ENCODE measurements at places on chromosomes 4 and X. TPM values are rescaled to one million over a fixed set of nuclear protein-coding genes. Genes with fewer than 3 reads are reported as not detected.

- H3K4me3 ChIP-seq, result no peak overlapping the region
- DNase-seq, result no peak
- H3K36me3 ChIP-seq, result no peaks in the 10 kb centered on the region
- H3K27ac ChIP-seq, result no peak overlapping the region
- peaks cover 2% of the 10 kb centered on the region for H3K27me3 ChIP-seq
These were observed 200.2 kb upstream of the FAM47A start for GRCh38 chrX:34332334-34332733.

DNA sequence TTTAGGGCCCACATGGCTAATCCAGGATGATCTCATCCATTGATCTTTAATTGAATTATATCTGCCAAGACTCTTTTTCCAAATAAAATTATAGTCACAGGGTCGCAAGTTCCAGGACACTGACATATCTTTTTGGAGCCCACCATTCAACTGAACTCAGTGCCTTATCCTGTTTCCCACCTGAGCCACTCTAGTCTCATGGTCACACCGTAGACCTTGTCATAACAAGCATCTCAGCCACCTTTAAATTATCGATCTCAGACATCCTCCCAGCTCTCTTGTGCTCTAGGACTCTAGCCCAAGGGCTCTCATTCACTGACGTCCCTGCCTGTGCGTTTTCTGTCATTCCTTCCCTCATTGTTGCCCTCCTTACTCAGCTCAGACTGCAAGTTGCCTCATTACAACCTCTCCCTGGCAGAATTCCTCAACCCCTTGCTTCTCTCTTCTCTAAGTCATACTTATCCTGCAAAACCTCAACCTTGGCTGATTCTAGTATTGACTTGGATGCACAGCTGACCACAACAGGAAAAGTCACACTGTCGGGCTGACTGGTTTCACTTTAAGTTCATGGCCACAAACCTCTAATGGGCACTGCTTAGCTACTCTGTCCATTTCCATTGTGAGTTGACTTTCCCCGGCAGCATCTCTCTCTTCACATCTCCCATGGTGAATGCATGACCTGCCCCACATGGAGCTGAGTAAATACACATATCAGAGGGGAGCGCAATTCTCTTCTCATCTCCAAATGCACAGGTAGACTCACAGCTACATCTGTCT is 91.0 kb upstream of the TRIM2 start:
- DNase-seq, result no peak
- no peak overlapping the region for H3K27ac ChIP-seq
- H3K4me1 ChIP-seq, result no peaks in the 10 kb centered on the region
- no peaks in the 10 kb centered on the region for H3K36me3 ChIP-seq

DNA sequence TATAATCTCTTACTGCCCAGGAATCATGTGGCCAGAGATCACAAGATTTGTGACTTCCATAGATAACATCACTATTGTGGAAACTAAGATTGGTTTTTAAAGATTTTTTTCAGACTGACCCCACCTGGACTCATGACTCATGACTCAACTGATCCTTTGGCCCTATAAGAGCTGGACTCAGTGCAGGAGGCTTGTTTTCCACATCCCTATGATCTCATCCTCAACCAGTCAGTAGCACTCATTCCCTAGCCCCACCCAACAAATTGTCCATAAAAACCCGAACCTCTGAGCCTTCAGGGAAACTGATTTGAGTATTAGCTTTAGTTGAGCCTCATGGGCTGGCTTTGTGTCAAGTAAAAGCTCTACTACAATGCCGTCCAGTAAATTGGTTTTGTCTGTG is 7.9 kb upstream of the NOCT start:
- H3K27ac ChIP-seq, result no peak overlapping the region
- no peak for DNase-seq
- no peaks in the 10 kb centered on the region for H3K36me3 ChIP-seq

PRAF2 gene
- total RNA-seq, result 22.3 TPM

DNA sequence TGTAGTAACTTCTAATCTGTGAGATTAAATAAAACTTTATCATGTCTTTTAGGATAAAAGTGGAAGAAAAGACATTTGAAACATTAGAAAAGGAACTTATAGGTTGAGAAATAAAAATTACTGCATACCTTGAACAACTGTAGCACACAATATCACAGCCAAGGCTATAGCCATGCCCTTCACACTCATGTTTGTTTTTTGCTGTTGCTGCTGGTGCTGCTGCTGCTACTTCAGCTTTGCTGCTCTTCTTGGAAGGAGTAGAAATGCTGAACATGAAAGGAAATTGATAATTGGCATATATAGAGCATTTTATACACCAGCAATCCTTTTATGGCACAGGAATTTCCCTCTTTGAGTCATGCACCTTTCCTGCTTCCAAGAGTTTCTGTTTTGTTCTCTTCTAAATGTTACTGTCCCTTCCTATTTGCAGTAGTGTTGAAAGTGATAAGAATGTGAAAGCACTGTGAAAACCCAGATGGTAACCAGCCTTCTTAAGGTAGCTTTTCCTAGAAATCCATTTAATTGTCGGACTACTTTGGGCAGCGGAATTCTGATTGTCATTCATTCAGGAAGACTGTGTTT is at the start of gene CXCL11:
Gene CXCL11 (minus strand): TSS at position 272 of the 582 bp plus-strand sequence. CDS start 83 bp downstream, at position 189.
- no peak within 1 kb of the TSS for H3K27ac ChIP-seq
- H3K4me1 ChIP-seq, result peaks cover 4% of the 10 kb centered on the region
- H3K27me3 ChIP-seq, result no peaks in the 10 kb centered on the region
- H3K4me3 ChIP-seq, result no peak within 1 kb of the TSS

GRCh38 chrX:113833096-113834055 is 750.5 kb upstream of the HTR2C start:
- H3K27me3 ChIP-seq, result peaks cover 2% of the 10 kb centered on the region
- no peak overlapping the region for H3K27ac ChIP-seq
- DNase-seq, result no peak
- no peak overlapping the region for H3K4me3 ChIP-seq

DNA sequence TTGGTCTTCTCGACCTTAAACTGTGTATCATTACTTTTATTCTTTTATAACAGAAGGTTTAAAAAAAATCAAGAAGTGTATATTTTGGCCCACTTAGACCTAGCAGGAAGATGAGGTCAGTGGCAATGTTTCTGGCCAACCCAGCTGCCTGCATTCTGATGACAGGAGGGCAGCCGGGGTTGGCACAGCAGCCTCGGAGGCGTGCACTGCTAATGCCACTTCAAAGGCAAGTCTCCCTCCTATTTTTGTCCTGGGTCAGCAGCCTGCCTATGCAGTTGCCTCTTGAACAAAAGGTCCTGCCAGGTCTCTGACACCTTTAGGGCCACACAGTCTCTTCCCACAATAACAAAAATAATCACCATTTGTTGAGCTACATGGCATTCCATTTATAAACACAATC is 89.4 kb upstream of the MYOZ2 start:
- H3K4me1 ChIP-seq, result no peaks in the 10 kb centered on the region
- DNase-seq, result no peak
- no peak overlapping the region for H3K4me3 ChIP-seq
- H3K27me3 ChIP-seq, result no peaks in the 10 kb centered on the region
- H3K36me3 ChIP-seq, result no peaks in the 10 kb centered on the region

- no peak for DNase-seq
- no peaks in the 10 kb centered on the region for H3K36me3 ChIP-seq
- H3K27ac ChIP-seq, result no peak overlapping the region
- no peaks in the 10 kb centered on the region for H3K4me1 ChIP-seq
- H3K4me3 ChIP-seq, result no peak overlapping the region
These were observed 228.0 kb upstream of the LDB2 start for GRCh38 chr4:17126321-17126966.

RBMXL3 gene
- not detected for total RNA-seq

GYPB gene
- total RNA-seq, result not detected

PALLD gene
- total RNA-seq, result 16.4 TPM

SPIN2A gene
- total RNA-seq, result 1.6 TPM

- H3K27me3 ChIP-seq, result peaks cover 9% of the 10 kb centered on the region
- peaks cover 3% of the 10 kb centered on the region for H3K4me1 ChIP-seq
- no peaks in the 10 kb centered on the region for H3K36me3 ChIP-seq
- peak overlapping the region; percentile 73 for H3K4me3 ChIP-seq
- no peak overlapping the region for H3K27ac ChIP-seq
These were observed 15.8 kb upstream of the SLC25A4 start for GRCh38 chr4:185127021-185127925.

DNA sequence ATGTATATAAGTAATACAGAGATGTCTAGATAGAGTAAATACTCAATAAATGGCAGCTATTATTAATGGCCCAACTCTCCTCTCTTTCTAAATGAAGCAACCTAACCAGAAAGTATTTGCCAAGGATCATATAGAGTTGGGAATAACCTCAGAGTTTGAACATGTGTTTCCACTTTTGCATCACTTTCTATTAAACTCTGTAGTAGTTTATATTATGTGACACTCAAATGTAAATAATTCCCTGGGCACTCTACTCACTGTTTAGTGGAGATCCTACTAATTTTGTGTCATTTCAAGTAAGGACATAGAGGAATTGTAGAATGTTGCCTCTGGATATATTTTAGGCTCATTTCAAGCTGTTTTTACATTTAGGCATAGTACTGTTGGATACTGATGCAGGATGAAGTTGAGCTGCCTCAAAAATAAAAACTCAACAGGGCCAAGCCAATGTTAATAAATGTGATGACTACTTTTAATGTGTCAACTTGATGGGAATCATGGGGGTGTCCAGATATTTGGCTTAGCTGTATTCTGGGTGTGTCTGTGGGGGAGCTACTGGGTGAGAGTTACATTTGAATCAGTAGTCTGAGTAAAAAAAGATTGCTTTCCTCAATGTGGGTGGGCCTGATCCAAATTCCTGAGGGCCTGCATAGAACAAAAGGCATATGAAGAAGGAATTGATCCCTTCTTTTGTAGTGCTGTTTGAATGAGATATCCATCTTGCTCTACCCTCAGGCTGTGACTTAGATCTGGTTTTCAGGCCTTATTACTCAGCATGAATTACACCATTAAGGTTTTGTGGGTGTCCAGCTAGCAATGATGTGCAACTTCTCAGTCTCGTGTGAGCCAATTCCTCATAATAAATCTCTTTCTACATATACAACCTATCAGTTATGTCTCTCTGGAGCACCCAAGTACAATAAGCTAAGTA is 1368.2 kb downstream of the STIM2 start:
- no peaks in the 10 kb centered on the region for H3K4me1 ChIP-seq
- H3K27me3 ChIP-seq, result no peaks in the 10 kb centered on the region
- no peaks in the 10 kb centered on the region for H3K36me3 ChIP-seq
- no peak overlapping the region for H3K4me3 ChIP-seq

NWD2 gene
- total RNA-seq, result not detected

ALAS2 gene
- total RNA-seq, result not detected

- no peaks in the 10 kb centered on the region for H3K36me3 ChIP-seq
- H3K4me1 ChIP-seq, result peaks cover 9% of the 10 kb centered on the region
- peak; percentile 24 for DNase-seq
These were observed 104.0 kb upstream of the MBNL3 start for GRCh38 chrX:132592880-132593279.

GRCh38 chr4:93080316-93080715 is 748.2 kb upstream of the ATOH1 start:
- no peaks in the 10 kb centered on the region for H3K36me3 ChIP-seq
- DNase-seq, result no peak
- H3K27me3 ChIP-seq, result no peaks in the 10 kb centered on the region
- no peaks in the 10 kb centered on the region for H3K4me1 ChIP-seq
- H3K4me3 ChIP-seq, result no peak overlapping the region

DNA sequence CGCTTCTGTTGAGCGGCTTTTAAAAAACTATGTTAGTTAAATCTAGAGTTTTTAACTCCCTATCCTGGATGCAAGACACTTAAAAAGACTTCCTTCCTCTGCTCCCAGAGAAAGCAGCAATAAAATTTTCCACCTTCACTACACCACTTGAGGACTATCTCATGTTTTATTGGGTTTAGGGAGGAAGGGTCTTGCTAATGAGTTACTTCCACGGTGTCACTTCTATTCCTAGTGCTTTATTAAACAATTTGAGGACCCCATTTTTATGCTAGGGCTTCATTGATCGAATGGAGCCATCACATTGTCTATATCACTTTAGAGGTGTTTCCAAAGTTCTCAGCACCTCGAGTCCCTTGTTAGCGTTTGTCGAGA is 3.7 kb upstream of the STIM2 start:
- peaks cover 9% of the 10 kb centered on the region for H3K27me3 ChIP-seq
- peak overlapping the region; percentile 84 for H3K27ac ChIP-seq
- no peak for DNase-seq
- H3K4me3 ChIP-seq, result peak overlapping the region; percentile 94

CSAG1 gene
- 5.1 TPM for total RNA-seq
